Ovary (tissue), 10 donors: ENCODE measurements at places on chromosomes 5 and 9.

DNA sequence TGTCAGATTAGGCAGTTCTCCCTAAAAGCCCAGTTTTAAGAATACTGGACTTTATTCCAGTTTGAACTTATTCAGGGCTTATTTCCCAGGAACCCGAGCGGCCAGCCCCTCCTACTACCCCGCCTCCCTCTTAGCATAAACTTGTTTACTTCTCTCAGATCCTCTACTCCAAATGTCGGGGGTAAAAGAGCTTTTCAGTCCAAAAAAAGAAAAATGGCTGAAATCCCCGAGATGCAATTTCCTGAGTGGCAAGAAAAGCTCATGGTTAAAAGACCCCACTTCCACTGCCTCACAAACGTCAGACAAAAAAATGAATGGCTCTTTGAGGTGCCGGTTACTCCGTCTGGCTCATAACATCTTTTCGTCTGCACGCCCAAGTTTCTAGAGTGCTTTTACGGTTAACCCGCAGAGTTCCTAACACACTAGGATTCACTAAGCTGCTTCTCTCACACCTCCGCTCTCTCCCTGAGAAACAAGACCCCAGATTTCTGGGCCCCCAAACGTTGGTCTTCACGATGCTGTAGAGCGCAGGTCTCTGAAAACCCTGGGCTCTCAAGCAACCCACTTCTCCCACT lies 402 bp downstream of the BRD8 start:
- no peak for DNase-seq

GRCh38 chr5:37859805-37860204 lies 20.0 kb upstream of the GDNF start:
- DNase-seq, result no peak

DNA sequence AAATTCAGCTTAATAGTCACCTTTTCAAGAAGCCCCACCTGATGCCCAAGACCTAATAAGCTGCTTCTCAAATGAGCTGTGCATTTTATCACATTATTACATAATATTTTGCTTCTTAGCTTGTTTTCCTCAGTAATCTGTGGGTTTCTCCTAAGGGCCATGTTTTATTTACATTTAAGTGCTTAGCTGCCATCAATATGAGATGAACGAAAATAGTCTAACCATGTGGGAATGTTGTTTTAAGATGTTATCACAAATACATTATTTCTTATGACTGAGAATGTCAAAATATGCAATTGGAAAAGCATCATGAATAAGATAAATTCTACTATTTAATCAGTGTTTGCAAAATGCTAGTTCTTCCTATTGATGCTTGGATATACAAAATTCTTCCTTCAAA lies 10.1 kb downstream of the ARRDC3 start:
- no peak for DNase-seq

GRCh38 chr5:68296895-68297294 lies 81.3 kb downstream of the PIK3R1 start:
- DNase-seq, result no peak

GRCh38 chr9:102185962-102186361 lies 447.5 kb upstream of the GRIN3A start:
- DNase-seq, result no peak

- DNase-seq, result no peak
Observed at GRCh38 chr5:38601133-38601862, 44.9 kb upstream of the LIFR start.
